CD4-positive, alpha-beta memory T cell (primary cell): ENCODE measurements at places on chromosomes 7 and 10. TPM values are rescaled to one million over a fixed set of nuclear protein-coding genes. Genes with fewer than 3 reads are reported as not detected.

- DNase-seq: no peak
Measured at GRCh38 chr10:7436490-7437100, 25.8 kb upstream of the SFMBT2 start.

DNA sequence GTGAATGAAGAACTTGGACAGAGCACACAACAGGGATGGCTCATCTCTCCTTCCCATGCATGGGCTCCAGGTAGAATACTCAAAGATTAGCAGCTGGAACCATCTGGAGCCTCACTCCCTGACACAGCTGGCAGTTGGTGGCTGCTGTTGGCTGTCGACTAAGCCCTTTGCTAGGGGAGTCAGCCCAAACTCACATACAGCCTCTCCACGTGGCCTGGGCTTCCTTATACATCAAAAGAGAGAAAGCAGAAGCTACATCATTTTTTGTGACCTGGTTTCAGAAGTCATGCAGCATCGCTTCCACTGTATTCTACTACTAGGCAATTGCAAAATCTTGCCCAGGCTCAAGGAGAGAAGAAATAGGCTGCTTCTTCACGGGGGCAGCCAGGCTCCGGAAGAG, 24.4 kb downstream of the ASNS start:
- no peak for DNase-seq

GRCh38 chr10:69363666-69364065, 53.1 kb downstream of the TACR2 start:
- no peak for DNase-seq

DNA sequence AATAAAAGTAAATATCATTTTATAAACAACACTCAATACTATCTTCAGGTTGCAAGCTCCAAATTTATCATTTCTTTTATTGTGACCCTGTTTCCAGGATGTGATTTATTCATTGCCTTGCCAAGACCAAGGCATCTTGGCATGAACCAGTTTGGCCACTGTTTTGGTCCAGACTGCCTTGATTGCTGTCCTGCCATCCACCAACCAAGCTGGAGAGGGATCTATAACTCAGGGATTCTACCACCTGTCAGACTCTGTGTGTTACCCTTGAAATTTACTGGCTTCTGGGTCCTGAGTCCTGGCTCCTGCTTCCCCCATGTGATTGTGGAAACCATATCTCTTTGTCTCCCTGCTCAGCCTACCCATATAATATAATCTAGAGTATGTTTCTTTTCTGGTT, 343.0 kb downstream of the GPAM start:
- no peak for DNase-seq

DNA sequence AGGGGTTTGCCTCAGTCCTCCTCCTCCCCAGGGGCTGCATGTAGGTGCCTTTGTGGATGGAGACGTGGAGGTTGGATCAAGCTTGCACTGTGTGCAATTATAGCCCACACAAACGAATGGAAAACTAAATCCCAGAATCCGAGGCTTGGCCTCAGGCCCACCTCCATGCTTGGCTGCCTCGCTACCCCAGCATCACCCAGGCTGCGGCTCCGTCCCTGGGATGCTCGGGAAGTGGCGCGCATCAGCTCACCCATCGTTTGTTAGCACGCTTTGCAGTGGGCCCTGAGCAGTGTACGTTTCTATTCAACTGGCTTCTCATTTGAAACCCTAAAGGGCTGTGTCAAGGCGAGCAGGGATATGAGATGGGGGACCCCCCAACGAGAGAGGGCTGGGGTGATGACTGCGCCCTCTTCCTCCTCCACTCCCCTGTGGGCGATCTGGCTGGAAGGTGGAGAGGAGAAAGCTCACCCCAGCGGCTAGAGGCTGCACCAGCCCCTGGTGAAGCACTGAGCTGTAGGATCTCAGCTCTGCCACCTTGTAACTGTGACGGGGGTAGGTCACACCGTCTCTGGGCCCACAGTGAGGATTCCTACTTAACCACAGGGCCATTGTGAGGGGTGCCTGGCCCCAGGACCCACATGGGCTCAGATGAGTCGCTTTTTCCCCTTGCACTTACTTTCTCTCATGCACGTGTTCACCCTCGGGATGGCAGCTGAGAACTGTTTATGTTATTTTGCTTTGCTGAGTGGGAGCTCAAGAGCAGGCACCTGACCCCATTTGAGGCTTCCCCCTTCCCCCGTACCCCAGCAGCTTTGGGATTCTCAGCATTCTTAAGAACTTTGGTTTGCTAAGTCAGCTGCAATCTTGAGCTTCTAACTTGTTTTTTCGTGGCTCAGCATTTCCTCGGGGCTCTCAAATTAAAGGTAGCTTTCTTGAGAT, 12.7 kb upstream of the BTBD16 start:
- DNase-seq: no peak

GRCh38 chr7:88835147-88835728, 39.7 kb upstream of the TEX47 start:
- no peak for DNase-seq

Gene COL1A2
- not detected for total RNA-seq

Gene ABCC2
- total RNA-seq: 6.5 TPM
